ENCODE measurements at places on chromosomes 1 and 21. TPM values are rescaled to one million over a fixed set of nuclear protein-coding genes. Genes with fewer than 3 reads are reported as not detected.

DNA sequence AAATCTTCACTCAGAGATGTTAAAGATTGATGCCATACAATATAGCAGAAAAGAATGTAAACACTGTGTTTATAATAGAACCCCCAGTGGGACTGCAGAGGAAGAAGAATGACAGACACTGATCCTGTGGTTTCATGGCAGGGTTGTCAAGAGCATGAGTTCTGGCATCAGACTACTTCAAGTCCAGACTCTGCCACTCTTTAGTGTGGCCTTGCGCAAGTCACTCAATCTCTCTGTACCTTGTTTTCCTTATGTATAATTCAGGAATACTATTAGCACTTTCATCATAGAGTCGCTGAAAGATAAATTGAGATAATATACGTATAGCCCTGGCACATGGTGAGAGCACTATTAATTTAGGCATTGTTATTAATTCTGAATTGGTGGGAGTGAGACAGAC lies 38.5 kb upstream of the BCL9 start:
- DNase-seq, result no peak

- no peak for DNase-seq
Measured at GRCh38 chr1:39727221-39727931, 11.3 kb upstream of the PPIE start.

GRCh38 chr1:48870596-48870995 lies 93.9 kb upstream of the BEND5 start:
- no peak for DNase-seq

- no peak for DNase-seq
Measured at GRCh38 chr1:31706384-31707058, 2.7 kb upstream of the COL16A1 start.

Gene LAD1
- not detected for total RNA-seq

Data from activated CD4-positive, alpha-beta T cell treated with anti-CD3 and anti-CD28 coated beads, Interleukin-2, amount 10 ng/mL, durations not matched to agents 7 days and 5 days (primary cell).